ENCODE measurements at places on chromosomes 1 and 21.

DNA sequence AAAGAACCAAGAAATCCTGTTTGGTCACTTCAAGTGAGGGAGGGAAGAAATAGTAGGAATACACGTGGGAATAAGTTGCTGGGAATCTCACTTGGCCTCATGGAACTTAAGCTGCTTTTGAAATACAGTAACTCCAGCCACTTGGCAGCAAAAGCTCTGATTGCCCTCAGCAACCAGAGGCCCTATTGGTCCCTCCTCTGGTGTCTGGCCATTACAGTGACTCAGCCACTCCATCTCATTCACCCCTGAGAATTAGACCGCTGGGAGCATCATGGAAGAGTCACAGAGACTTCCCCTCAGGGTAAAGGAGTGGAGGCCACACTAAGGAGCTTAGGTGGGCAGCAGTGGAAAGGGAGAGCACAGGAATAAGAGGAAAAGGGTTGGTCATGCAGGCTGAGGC, 99.6 kb downstream of the ELAVL4 start:
- no peak for DNase-seq

DNA sequence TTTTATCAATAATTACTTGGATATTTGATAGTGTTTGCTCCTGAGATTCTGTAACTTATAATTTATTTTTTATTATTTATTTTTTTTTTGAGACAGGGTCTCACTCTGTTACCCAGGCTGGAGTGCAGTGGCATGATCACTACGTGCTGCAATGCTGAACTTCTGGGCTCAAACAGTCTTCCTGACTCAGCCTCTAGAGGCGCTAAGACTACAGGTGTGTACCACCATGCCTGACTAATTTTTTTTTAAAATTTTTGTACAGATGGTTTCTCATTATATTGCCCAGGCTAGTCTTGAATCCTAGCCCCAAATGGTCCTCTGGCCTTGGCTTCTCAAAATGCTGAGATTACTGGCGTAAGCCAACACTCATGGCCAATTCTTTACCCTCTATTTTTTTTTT, 845.5 kb upstream of the ADGRL4 start:
- no peak for DNase-seq

DNA sequence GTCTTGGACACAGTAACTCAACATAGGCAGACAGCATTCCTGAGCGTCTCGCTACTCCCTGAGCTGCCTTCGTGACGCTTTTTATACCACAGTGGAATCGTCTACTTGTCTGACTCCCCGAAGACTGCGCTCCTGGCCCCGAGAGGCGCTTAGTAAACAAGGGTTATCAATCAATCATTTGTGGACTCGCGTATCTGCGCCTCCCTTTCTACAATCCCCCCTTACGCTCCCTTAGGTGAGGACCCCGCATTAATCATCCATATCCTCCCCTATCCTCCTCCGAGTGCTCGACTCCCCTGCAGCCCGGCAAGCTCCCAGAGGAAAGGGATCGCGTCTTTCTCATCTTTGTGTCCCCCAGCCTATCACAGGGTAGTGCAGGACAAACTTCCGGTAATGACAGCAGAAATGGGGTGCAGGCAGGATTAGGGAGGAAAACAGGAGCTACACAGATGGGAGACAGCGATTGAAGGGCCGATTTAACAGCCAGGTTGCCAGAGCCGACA, 522 bp downstream of the TMEM59 start:
- peak; percentile 60 for DNase-seq

- no peak for DNase-seq
Observed at GRCh38 chr1:200305806-200306205, 104.0 kb downstream of the ZNF281 start.
